ENCODE measurements at places on chromosomes 12 and 14.

DNA sequence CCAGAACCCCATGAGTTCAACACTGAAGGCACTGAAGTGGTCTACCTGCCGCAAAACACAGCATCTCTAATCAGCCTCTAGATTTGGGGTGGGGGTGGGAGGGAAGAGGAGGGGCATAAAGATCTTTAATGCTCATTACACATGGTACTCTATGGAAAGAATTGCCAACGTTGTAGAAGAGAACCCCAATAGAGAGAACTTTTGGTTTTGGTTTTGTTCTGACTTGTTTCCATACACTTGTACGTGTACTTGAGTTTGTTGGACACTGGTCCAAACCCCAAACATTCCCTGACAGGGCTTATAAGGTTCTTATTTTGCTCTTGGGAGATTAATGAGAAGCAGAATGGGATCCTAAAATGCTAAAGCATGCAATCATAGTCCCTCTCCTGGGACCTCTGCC, 31.0 kb downstream of the GNPTAB start:
- no peak for DNase-seq

- DNase-seq = no peak
Observed at GRCh38 chr14:61620130-61620946, 75.0 kb upstream of the HIF1A start.

DNA sequence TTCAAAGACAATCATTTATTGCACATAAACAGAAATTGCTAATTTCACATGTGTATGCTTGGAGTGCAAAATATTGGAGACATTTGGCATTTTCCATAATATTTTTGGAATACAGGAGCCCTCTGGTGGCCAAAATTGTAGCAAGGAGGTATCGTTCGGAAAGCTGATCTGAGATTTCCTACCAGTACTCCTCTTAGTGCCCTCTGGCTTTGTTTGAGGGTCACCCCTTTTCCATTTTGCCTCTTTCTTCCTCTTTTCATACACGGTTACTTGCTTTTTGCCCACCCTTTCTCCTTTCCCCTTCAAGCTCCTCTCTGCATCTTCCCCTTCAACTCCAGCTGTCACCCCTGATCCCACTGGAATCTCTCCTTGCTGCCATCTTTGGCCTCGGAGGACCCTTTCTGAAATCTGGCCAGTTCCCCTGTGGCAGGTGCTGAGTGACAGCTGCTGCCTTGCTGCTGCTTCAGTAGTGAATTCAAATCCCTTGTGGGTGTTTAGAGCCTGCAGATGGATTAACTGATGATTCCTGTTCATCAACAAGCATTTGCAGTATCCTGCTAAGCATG, 164.6 kb upstream of the PARP11 start:
- peak; percentile 59 for DNase-seq

DNA sequence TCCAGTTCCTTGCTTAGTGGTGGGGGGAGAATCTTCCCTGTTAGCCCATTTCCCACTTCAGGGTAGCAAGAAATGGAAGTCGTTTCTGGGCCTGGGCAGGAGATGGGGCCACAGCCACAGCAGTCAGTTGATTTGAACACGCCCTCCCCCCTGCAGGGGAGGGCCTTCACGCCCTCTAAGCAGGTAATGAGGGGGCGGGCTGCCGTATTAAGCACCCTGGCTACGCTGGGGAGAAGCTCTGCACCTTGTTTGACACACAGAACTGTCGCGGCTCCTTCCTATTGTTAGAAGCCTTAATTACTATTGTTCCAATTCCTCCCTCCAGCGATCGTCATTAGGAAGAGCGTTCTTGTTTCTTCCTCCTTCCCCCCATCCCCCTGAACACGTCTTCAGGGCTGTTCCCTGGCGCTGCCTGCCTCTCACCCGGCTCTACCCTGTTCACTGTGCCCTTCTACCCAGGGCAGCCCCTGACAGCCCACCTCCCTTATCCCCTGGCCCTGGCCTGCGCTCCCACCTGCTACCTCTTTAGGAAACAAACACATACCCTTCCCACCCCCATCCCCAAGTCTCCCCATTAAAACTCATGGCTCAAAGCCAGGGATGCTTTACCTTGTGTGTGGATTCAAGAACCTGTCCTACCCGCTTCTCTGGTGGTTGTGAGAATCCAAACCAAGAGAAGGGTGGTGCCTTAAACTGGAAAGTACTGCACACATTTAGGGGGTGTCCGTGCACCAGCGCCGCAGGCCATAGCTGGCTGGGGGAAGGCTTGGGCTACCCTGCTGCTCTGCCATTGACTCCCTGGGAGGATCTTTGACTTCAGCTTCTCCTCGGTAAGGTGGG, 137.6 kb downstream of the TSPAN9 start:
- DNase-seq = no peak

DNA sequence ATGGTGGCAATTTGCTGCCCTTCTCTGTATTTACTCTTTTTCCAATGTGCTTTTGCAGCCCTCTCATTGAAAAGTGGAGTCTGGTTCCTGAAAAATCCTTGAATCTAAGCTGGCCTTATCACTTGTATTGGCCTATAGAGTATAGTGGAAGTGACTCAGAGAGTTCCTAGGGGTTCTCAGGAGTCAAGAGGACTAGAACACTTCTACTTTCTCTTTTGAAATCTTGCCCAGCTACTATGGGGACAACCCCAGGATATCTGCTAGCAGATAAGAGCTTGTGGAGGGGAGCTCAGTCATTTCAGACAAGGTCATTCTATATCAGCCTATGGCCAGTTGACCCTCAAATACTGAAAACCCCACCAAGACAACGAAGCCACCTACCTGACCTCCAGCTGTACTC, 26.7 kb upstream of the WSCD2 start:
- no peak for DNase-seq

GRCh38 chr12:87376722-87377121, 652.5 kb downstream of the C12orf50 start:
- no peak for DNase-seq

DNA sequence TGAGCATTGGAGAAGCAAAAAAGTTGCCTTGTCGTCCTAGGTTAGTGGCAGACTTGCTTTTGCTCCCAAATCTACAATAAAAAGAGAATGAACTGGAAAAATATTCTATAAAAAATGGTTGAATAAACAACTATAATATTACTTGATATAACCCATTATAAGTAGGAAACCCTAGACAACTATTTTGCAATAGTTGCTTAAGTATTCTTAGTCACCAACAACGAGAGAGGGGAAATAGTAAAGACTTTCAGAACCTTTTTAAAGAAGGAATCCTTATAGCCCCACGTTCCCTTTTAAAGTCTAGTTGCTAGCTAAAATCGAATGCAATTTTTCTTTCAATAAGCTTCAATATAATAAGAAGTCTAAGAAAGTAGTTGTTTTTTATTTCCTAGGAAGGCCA, 17.5 kb downstream of the AQP6 start:
- DNase-seq = no peak

GRCh38 chr14:26088275-26088674, 509.6 kb downstream of the NOVA1 start:
- no peak for DNase-seq

- no peak for DNase-seq
Observed at GRCh38 chr12:53068811-53069585, 10.2 kb downstream of the SPRYD3 start.

DNA sequence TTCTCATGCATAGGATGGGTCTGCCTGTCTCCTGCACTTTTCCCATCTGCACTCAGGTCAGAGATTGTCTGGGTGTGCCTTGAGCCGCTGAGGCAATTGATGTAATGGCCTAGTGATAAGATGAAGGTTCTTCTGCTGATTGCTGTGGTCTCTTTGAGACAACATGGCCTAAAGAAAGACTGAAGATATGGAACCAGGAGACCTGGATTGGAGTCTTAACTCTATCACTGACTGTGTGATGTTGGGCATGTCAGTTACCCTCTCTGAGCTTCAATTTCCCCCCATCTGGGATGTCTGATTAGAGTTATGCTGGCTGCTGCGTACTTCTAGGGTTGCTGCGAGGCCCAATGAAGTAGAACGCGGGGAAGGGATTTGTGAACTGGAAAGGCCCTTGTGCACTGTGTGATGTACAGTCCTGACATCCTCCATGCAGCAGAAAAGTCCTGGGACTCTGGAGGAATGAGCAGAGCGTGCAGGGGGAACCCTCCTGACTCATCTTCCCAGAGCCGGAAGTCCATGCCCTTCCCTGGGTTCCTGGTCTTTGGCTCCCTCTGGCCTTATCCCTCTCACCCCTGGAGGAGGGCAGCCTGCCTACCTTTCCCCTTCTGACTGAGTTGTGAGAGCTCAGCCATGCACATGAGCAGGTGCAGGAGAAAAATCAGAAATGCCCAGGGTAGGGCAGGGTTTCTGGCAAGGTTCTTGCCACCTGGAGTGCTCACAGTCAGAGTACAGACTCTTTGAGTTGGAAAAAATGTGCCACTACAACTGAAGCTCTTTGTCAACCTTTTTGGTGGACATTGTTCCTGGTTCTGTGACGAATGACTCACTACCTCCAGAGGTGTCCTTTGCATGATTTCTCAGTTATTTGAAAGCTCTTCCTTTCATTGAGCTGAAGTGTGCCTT, 21.1 kb downstream of the PLEKHD1 start:
- DNase-seq = peak; percentile 37

DNA sequence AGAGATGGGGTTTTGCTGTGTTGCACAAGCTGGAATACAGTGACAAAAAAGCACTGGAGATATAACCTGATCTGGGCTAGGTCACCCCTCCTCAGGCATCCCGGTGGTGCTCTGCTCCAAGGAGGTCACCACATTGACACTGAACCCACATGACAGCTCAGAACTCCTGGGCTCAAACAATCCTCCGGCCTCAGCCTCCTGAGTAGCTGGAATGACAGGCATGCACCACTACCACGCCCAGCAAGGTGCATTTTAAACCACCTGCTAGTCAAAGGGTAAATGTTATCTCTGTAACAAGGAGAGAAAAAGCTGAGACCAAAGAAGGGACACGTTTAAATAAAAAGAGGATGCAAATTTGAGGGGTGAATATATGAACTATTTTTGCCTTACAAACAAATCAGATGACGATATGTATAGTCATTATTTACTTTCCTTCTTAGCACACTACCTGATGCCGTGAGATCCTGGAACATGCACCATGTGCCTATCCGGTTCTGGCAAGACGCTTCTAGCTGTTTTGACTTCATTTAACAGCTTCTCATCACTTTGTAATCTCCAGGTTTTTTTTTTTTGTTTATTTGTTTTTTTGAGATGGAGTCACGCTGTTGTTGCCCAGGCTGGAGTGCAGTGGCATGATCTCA, 135.1 kb downstream of the PPM1H start:
- no peak for DNase-seq

DNA sequence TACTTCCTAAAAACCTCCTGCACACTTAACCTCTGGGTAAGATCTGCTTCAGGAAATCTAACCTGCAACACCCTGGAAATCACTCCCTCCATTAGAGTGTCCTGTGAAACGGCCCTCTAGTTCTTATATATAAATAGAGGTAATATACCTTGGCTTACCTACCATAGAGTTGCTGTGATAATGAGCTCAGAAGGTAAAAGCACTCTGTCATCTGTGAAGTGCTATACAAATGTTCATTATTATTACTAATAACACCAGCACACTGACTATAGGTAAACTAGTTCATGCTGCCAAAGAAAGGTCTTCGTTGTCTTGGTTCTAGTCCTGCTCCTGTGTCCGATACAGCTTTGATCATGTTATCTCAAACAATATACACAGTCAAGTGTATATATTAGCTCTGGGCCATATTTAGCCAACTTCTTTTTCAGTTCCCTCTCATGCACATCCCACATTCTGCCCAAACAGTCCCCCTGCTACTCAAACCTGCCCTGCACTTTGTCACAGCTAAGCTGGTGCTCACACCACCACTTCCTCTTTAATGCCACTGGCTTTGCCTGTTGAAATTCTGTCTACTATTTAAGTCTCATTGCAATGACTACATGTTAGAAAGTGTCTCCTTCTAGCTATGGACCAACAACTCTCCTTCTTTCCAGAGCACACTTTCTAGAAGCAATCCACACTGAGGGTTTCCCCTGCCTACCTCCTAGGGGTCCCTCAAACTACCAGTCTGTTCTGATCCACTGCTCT, 5.1 kb downstream of the E2F7 start:
- no peak for DNase-seq

- DNase-seq = no peak
Observed at GRCh38 chr12:68269779-68270178, 16.4 kb upstream of the IL22 start.

DNA sequence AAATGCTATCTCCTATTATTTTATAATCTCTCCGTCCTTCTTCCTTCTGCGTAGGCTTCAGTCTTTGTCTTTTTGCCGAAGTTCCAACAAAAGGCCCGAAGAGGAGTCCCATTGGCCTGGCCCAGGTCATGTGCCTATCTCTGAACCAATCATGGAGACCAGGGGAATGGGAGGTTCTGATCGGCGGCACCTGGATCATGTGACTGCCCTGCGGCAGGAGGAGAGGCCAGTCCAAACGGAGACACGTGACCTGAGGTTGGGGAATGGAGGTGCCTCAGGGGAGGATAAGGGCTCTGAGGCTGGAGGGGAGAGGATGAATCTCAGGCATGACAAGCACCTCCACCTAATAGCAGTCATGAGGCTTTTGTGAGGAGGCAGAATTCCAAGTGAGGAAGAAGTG, 86.0 kb downstream of the AACS start:
- DNase-seq = no peak

GRCh38 chr14:29380826-29381225, 546.8 kb downstream of the PRKD1 start:
- DNase-seq = no peak

GRCh38 chr12:18908191-18908590, 170.3 kb downstream of the CAPZA3 start:
- DNase-seq = no peak

GRCh38 chr12:81079280-81080076, 1.6 kb downstream of the ACSS3 start:
- DNase-seq = no peak

GRCh38 chr12:46124132-46124847, 133.9 kb upstream of the SCAF11 start:
- no peak for DNase-seq

DNA sequence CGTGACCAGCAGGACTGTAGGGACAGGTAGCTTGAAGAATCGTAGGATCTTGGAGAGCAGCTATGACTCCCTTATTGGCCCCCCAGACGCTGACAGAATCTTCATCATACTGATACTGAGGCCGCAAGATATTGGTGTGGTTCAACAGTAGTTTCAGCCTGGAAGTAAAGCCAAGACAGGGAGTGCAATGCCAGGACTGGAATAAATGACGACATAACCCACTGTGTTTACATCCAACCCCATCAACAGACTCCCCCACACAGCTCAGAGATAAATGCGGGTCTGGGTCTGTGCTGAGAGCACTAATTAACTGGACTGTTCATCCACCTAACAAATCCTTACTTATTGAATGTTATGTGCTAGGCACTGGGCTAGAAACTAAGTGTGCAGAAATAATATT, 16.6 kb downstream of the NOXRED1 start:
- no peak for DNase-seq

GRCh38 chr12:110108309-110109036, 15.7 kb upstream of the IFT81 start:
- DNase-seq = no peak

GRCh38 chr12:127101076-127101475, 1165.9 kb upstream of the TMEM132C start:
- DNase-seq = no peak

- no peak for DNase-seq
Observed at GRCh38 chr12:122849352-122850047, 14.2 kb downstream of the HIP1R start.

- DNase-seq = peak; percentile 51
Observed at GRCh38 chr14:35140718-35141581, 18.6 kb downstream of the PRORP start.

- no peak for DNase-seq
Observed at GRCh38 chr14:66445936-66446335, 40.2 kb upstream of the CCDC196 start.

- DNase-seq = no peak
Observed at GRCh38 chr14:103207388-103208072, 84.3 kb downstream of the TNFAIP2 start.
